Large intestine (tissue), 12 donors: ENCODE measurements at places on chromosomes 2 and 18.

- H3K27ac ChIP-seq = no peak overlapping the region
- DNase-seq = no peak
- peaks cover 38% of the 10 kb centered on the region for H3K36me3 ChIP-seq
- peaks cover 19% of the 10 kb centered on the region for H3K27me3 ChIP-seq
- H3K4me3 ChIP-seq = no peak overlapping the region
Measured at GRCh38 chr2:238167761-238168160, 9.0 kb downstream of the ERFE start.

DNA sequence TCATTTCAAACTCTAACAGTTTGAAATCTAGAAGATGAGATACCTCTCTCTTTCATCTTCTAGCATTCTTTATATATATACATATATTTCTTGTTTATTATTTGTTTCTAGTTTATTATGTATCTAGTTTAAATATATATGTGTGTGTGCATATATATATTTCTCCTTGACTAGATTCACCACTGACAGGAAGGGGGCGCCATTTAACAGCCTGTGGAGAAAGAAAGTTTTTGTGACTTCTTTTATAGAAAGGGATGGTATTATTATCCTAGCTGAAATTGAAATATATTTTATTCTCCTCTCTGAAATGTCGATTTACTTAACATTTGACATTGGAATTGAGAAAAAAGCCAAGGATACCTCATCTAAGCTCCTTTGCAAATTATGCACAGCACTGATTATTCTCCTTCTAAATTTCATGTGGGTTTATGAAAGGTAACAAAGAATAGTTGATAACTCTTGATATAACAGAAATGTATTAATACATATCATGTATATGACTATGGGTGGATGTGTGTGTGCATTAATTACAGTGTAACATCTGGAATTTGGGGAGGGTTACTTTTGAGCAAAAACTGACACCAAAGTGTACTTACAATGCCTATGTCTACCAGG is 160.7 kb upstream of the NT5C1B start:
- DNase-seq = no peak
- H3K27me3 ChIP-seq = no peaks in the 10 kb centered on the region
- H3K4me3 ChIP-seq = no peak overlapping the region
- peaks cover 8% of the 10 kb centered on the region for H3K4me1 ChIP-seq
- no peak overlapping the region for H3K27ac ChIP-seq

DNA sequence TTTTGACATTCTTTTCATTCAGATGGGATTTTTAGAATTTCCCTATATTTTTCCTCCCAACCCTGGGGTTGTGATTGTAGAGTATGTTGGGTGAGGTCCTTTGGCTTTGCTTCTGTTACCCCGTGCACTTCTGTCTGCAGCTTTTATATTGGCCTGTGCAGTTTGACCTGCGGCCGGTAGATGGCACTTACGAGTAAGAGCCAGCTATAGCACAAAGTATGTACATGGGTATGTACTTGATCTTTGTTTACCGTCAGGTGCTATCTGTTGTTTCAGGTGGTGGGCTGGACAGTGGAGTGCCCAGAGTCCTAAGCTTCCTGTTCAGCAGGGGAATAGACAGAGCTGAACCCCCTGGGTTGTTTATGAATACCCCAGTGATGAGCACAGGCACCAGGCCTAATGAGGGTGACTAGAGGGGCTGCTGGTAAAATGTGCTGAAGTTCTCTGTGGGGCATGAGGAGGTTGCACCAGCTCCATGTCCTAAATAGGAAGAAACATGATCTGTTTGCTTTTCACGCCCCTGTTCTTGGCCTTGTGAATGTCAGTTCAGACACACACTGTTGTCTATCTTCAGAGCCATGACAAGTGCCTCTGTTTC is 58.9 kb upstream of the THUMPD2 start:
- no peak for DNase-seq
- H3K27me3 ChIP-seq = no peaks in the 10 kb centered on the region
- no peak overlapping the region for H3K27ac ChIP-seq
- no peaks in the 10 kb centered on the region for H3K36me3 ChIP-seq
- H3K4me3 ChIP-seq = no peak overlapping the region

GRCh38 chr2:50398766-50399056 is 633.2 kb downstream of the NRXN1 start:
- no peak overlapping the region for H3K4me3 ChIP-seq
- H3K36me3 ChIP-seq = no peaks in the 10 kb centered on the region
- DNase-seq = no peak
- no peaks in the 10 kb centered on the region for H3K27me3 ChIP-seq
- H3K4me1 ChIP-seq = no peaks in the 10 kb centered on the region

GRCh38 chr2:28684142-28684858 is 67.3 kb upstream of the PPP1CB start:
- no peak overlapping the region for H3K27ac ChIP-seq
- H3K4me3 ChIP-seq = no peak overlapping the region
- H3K27me3 ChIP-seq = no peaks in the 10 kb centered on the region
- H3K4me1 ChIP-seq = peaks cover 14% of the 10 kb centered on the region
- DNase-seq = no peak

- H3K27me3 ChIP-seq = no peaks in the 10 kb centered on the region
- DNase-seq = no peak
- no peaks in the 10 kb centered on the region for H3K36me3 ChIP-seq
- H3K27ac ChIP-seq = no peak overlapping the region
Measured at GRCh38 chr2:45699032-45699658, 47.7 kb downstream of the PRKCE start.

DNA sequence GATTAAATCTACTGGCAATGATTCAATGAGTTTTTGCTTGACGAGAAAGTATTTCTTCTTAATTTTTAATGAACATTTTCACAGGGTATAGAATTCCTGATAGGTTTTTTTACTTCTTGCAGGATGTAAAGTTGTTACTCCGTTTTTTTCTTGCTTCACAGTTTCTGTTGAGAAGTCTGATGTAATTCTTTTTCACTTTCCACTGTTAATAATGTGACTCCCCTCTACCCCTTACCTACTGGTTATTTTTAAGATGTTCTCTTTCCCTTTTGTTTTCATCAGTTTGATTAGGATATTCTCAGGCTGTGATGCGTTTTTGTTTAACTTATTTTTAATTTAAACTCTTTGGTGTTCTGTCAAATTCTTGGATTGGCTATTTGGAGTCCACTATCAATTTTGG is 933.9 kb upstream of the PIK3C3 start:
- no peaks in the 10 kb centered on the region for H3K4me1 ChIP-seq
- H3K36me3 ChIP-seq = no peaks in the 10 kb centered on the region
- H3K27me3 ChIP-seq = no peaks in the 10 kb centered on the region
- no peak overlapping the region for H3K4me3 ChIP-seq
- no peak for DNase-seq

- H3K27ac ChIP-seq = no peak overlapping the region
- no peaks in the 10 kb centered on the region for H3K27me3 ChIP-seq
- H3K4me1 ChIP-seq = no peaks in the 10 kb centered on the region
- H3K36me3 ChIP-seq = no peaks in the 10 kb centered on the region
- no peak for DNase-seq
Measured at GRCh38 chr2:52210161-52210560, 1178.2 kb upstream of the NRXN1 start.

GRCh38 chr2:158045362-158045761 is 56.3 kb upstream of the UPP2 start:
- no peaks in the 10 kb centered on the region for H3K27me3 ChIP-seq
- no peak for DNase-seq
- no peak overlapping the region for H3K27ac ChIP-seq
- H3K4me1 ChIP-seq = no peaks in the 10 kb centered on the region
- no peaks in the 10 kb centered on the region for H3K36me3 ChIP-seq
- no peak overlapping the region for H3K4me3 ChIP-seq

GRCh38 chr18:42730272-42730671 is 385.2 kb downstream of the RIT2 start:
- no peaks in the 10 kb centered on the region for H3K36me3 ChIP-seq
- H3K4me1 ChIP-seq = no peaks in the 10 kb centered on the region
- H3K27me3 ChIP-seq = no peaks in the 10 kb centered on the region
- no peak for DNase-seq

- no peak for DNase-seq
- H3K4me3 ChIP-seq = no peak overlapping the region
- no peaks in the 10 kb centered on the region for H3K27me3 ChIP-seq
Measured at GRCh38 chr18:22643731-22644130, 226.0 kb upstream of the CTAGE1 start.

- H3K4me1 ChIP-seq = no peaks in the 10 kb centered on the region
- no peak overlapping the region for H3K27ac ChIP-seq
- DNase-seq = no peak
- no peaks in the 10 kb centered on the region for H3K27me3 ChIP-seq
- no peaks in the 10 kb centered on the region for H3K36me3 ChIP-seq
Measured at GRCh38 chr2:170113168-170113894, 64.6 kb upstream of the MYO3B start.
